A549 treated with ZK216348 at 1 μM for 4 hours (cell line): ENCODE measurements at places on chromosomes 6 and 20. TPM values are rescaled to one million over a fixed set of nuclear protein-coding genes. Genes with fewer than 3 reads are reported as not detected.

TLDC2 gene
- total RNA-seq = not detected in 5 replicates

ANKRD66 gene
- total RNA-seq = not detected in 5 replicates

UNC93A gene
- not detected in 5 replicates for total RNA-seq

PXDC1 gene
- total RNA-seq = 17.1 to 23.0 TPM (median 19.6 TPM) in 5 replicates

FYN gene
- 4.2 to 7.4 TPM (median 5.0 TPM) in 5 replicates for total RNA-seq

CBLN4 gene
- not detected in 5 replicates for total RNA-seq

CRISP2 gene
- not detected in 5 replicates for total RNA-seq

PLA2G7 gene
- not detected in 5 replicates for total RNA-seq

TRIM38 gene
- total RNA-seq = 1.5 to 2.1 TPM (median 1.7 TPM) in 5 replicates

BEND6 gene
- 0.63 to 1.8 TPM (median 1.3 TPM) in 5 replicates for total RNA-seq

OR11A1 gene
- not detected in 5 replicates for total RNA-seq

DCDC2 gene
- 2.0 to 3.3 TPM (median 2.5 TPM) in 5 replicates for total RNA-seq

CD93 gene
- total RNA-seq = not detected in 5 replicates

DEFB132 gene
- total RNA-seq = not detected in 5 replicates

LPA gene
- total RNA-seq = 0.05 TPM in 1 of 5 replicates, not detected in the others

LY6G6C gene
- total RNA-seq = 0.20 to 0.42 TPM (median 0.29 TPM) in 3 of 5 replicates, not detected in the others

PROKR2 gene
- total RNA-seq = not detected in 5 replicates

PRKN gene
- total RNA-seq = not detected in 5 replicates

ARHGAP18 gene
- total RNA-seq = 3.8 to 5.5 TPM (median 4.0 TPM) in 5 replicates

MYB gene
- total RNA-seq = 0.52 to 1.1 TPM (median 0.77 TPM) in 5 replicates

FERMT1 gene
- total RNA-seq = 14.4 to 16.7 TPM (median 15.2 TPM) in 5 replicates

TNF gene
- 0.08 TPM in 1 of 5 replicates, not detected in the others for total RNA-seq

TBXT gene
- total RNA-seq = not detected in 5 replicates

OR12D1 gene
- total RNA-seq = not detected in 5 replicates

IL17A gene
- total RNA-seq = not detected in 5 replicates

FRS3 gene
- 1.5 to 3.3 TPM (median 2.3 TPM) in 5 replicates for total RNA-seq

ANKS1A gene
- total RNA-seq = 4.4 to 8.2 TPM (median 6.9 TPM) in 5 replicates

GJA10 gene
- not detected in 5 replicates for total RNA-seq

NKAIN2 gene
- total RNA-seq = not detected in 5 replicates

RNF182 gene
- total RNA-seq = 2.3 to 3.4 TPM (median 3.1 TPM) in 5 replicates

CCDC170 gene
- total RNA-seq = 0.06 to 0.11 TPM in 2 of 5 replicates, not detected in the others

PPP1R14C gene
- total RNA-seq = 1.1 to 1.7 TPM (median 1.5 TPM) in 5 replicates
